Activated CD4-positive, CD25-positive, alpha-beta regulatory T cell treated with anti-CD3 and anti-CD28 coated beads, Interleukin-2, amount 50 U/mL, for 24 hours (primary cell): ENCODE measurements at places on chromosomes 7 and 10.

DNA sequence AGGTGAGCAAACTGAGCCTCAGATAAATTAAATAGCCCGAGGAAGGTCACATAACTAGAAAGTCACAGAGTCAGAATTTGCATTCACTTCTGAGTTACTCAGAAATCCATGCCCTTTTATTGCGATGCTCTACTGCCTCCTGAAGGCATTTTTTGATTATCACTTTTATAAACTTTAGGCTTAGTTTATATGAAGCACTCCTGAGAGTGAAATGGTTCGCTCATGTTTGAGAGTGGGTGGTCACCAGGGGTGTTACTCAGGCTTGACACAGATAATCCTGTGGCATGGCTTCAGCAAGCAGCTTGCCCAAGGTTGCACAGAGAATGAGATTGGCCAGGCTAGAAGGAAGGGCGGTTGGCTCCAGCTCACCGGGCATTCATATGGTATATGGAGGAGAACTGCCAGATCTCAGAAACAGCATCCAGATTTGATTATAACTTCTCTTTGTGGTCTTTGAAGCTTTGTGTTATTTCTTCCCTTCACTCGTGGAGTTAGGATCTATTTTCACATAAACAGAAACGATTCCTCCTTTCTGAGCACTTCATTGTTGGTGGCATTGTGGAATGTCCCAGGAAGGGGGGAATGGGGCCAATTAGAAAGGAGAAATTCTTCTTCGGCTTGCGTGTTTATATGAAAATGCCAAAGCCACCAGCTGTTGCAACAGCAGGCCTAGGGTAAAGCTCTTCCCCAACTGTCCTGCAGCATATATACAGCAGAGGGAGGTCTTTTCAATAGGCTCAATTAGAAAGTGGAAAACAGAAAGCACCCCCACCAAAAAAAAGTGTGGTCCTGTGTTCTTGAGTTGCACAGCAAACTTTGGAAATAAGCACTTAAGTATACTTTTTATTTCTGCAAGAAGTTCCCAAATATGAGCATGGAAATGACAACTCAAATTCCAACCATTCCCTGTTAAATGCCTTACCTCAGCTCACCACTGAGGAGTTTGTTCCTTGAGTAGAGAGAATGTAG lies 628.8 kb downstream of the SUGCT start:
- ATAC-seq, result no peak

DNA sequence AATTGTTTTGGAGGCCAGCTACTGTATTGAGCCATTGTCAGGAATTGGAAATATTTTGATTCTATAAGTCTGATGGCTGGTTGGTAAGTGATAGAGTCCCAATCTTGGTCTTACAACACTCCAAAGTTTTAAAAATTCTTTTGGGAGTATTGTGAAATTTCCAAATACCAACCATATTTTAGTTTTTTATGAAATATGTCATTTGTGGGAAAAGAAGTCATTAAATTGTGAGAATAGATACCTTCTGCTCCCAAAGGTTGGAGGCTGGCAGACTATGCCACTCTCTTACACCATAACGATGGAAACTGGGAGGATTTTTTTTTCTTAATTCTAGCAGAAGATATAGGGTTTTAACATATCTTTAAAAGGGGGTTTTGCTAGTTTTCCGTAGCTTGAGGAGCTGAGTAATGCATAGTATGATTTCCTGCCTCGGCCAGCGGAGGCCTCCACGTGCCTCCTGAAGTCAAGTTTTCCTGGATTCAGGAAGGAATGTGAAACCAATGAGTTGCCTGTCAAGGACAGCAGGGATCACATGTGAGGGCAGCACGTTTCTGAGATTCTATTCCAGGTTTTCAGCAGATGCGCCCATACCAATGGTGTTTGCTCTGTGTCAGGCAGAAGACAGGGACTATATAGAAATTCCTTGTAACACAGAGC lies 92.2 kb upstream of the LAMB4 start:
- no peak for ATAC-seq

GRCh38 chr7:10015687-10016086 lies 958.0 kb upstream of the PHF14 start:
- no peak for ATAC-seq

GRCh38 chr7:55212838-55213237 lies 152.3 kb upstream of the LANCL2 start:
- no peak for ATAC-seq

DNA sequence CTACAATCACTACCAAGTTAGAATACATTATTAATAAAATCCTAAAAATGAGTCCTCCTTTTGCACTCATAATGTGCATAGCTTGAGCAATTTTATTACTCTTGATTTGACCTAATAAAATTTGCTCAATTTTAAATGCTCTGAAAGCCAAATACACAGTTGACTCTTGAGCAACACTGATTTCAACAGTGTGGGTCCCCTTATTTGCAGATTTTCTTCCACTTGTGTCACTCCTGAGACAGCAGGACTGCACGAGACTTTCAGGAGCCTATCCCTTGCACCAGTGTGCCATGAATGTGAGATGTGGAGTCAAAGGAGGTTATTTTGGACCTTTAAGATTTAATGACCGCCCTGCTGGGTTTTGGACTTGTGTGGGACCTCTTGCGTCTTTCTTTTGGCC lies 23.2 kb downstream of the RNF216 start:
- ATAC-seq, result no peak

DNA sequence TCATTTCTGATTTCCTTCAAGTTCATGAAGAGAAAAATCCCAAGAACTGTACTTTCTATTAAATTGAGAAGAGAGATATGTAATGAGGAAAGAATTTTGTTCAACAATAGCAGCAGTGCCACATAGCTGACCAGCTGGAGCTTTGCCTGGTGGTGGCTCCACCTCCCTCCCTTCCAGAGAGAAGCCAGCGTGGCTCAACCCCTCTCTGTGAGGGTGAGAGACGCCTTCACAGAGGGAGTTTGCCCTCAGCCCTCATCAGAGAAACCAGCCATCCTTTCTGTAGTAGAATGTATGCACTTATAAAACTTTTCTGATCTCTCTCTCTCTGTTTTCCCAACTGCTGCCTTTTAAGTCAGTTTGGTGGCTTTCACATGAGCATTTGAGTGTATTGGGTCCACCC lies 20.5 kb upstream of the COL1A2 start:
- no peak for ATAC-seq

DNA sequence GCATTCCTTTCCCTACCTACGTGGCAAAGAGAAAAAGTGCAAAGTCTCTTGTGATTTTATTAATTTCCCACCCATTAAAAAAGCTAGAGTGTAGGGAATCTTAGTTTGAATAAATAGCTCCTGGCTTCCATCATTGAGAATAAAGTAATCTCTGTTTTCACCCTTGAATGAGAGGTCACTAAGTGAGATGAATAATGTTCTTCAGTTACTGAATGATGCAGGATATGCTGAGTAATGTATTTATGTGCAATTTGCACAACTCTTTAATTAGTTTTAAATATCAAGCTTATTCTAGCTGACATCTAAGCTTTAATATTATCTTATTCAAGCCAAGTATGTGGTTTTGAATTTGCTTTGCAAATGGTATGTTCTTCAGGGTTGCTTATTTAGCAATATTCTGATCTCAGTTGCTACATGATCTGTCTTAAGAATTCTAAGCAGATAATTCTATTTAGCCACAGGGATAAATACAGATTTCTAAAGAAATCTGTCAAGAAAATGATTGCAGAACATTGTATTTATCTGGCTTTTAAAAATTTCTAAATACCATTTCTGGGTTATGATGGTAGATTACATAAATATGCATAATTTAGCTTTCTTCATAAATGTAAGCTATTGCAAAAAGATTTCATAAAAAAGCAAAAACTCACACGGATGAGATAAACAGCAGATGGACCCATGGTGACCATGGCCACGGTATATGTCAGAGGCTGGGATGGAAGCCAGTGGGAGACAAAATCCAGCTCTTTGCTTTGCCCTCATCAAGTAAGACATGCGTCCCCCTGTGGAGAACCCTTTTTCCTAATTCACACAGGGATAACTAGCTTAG lies 141.0 kb downstream of the MACC1 start:
- no peak for ATAC-seq

DNA sequence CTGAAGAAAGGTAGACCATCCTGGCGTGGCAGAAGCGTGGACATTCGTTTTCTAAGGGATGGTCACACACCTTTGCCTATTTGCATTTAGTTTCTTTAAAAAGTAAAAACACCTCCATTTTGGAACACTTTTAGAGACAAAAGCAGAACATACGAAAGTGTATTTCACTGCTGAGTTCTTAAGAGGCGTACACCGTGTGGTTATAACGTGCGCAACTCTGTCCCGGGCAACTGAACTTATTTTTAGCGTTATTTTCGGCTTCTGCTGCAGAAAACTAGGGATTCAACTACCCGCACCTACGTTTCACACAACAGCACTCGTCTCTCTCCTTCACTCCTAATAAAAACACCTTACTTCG lies 557 bp upstream of the LSM8 start:
- peak; percentile 3 for ATAC-seq

GRCh38 chr10:133462512-133463305 lies 9.0 kb downstream of the SCART1 start:
- ATAC-seq, result no peak

DNA sequence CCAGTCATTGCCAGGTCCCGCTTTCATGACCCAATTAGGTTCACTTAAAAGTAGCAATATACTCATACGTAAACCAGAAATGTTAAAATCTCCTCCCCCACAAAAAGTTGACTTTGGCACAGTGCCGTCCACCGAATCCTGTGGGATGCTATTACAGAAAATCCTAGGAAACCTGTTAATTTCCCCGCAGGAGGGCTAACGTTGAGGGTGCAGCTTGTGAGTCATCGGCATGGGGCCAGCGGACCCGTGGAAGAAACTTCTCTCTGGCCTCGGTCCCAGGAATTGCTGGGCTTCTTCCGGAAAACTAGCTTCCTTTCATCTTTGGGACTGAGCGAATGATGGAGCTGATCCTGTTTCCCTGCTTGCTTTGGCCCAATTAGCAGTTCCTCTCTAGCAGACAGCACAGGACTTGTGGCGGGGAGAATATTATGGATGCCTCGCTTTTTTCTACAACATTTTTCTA lies 13.5 kb downstream of the CRYGN start:
- ATAC-seq, result no peak

DNA sequence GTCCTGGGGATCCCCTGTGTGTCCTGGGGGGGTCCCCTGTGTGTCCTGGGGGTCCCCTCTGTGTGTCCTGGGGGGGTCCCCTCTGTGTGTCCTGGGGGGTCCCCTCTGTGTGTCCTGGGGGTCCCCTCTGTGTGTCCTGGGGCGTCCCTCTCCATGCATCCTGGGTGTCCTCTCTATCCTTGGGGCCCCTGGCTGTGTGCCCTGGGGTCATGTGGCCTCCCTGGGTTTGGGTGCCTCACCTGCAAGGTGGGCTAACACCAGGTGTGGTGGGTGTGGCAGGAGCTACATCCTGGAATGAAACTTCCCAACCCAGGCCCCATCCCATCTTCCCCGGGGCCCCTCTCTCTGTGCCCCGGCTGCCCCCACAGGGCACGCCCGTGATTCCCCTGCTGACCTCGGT lies 4.9 kb downstream of the CYP2W1 start:
- ATAC-seq, result no peak

- ATAC-seq, result peak; percentile 36
Observed at GRCh38 chr7:40000734-40001315, 50.8 kb downstream of the CDK13 start.

DNA sequence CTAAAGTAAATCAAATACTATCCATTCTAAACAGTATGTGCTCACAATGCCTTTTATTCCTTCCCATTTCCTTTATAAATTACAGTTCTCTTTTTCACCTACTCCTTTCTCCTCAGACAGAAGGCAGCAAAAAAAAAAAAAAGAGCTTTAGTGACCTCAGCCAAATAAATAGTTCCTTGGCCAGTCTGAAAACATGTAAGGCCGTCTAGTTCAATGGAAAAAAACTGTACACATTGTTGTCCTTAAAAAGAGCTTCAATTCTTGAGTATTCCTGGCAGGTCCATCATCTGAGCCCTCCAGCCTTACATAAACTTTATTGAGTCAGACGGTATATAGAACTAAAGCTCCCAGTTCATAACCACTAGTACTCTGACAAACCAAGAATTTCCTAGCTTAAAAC lies 185.4 kb downstream of the CACNA2D1 start:
- no peak for ATAC-seq

DNA sequence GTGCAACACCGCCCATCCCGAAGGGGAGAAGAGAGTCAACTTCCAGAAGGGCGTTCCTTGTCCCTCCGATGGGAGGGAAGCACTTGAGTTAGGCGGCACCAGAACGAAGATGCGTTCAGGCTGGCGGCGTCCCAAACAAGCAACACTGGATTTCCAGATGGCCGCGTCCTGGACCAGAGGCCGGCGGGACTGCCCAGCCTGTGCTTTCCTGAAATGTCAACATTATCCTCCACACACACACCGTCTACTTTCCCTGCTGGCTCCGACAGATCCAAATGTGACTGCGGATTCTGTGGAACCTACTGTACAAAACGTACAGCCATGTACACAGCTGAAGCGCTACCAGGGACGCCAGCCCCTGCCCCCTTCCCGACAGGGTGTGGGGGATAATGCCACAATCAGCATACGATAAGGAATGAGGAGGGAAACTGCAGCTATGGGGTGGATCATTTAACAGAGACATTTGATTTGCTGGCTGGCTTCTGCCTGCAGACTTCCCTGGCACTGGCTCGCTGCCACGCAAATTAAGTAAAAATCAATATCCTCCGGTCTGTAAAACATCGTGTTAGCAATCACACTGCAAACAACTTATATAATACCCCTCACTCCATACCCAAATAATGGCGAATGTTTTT lies 82.1 kb downstream of the ZRANB1 start:
- no peak for ATAC-seq

DNA sequence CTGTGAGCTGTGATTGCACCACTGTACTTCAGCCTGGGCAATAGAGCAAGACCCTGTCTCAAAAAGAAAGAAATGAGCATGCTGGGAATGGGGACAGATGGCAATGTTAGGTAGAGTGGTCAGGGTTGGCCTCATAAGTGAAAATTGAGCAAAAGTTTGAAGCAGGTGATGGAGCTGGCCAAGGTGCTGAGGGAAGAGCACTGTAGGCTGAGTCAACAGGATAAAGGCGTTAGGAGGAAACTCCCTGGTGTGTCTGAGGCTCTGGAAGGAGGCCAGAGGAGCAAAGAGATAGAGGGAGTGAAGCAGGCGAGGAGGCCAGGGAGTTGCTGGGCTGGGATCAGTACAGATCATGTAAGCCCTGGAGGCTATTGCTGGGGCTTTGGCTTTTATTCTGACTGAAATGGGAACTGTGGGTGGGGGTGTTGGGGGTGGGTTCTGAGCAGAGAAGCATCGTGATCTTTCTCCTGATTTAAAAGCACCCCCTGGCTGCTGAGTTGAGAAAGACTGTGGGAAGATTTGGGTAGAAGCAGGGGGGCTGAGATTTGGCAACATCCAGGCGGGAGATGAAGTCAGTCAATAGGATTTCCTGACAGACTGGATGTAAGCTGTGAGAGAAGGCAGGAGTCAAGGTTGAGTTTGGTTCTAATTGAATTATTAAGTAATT lies 52.5 kb upstream of the VKORC1L1 start:
- ATAC-seq, result no peak

DNA sequence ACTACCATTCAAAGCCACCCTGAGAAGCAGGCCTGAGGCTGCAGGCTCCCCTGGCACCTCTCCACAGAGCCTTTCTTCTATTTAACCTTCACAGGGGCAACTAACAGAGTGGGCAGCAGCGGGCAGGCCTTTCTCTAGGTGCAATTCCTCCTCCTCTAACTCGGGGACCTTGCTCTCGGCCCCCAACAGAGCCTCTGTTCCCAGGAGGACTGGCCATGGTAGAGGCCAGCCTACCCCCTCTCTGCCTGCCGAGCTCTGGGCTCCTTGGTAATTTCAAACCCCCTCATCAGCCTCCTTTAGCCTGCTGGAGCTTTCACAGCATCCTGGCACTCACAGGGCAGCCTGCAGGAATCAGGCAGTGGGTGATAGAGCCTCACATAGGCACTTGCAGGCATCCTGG lies 920.8 kb upstream of the ZNF722 start:
- ATAC-seq, result no peak
